ENCODE measurements at places on chromosomes 5 and 9.

DNA sequence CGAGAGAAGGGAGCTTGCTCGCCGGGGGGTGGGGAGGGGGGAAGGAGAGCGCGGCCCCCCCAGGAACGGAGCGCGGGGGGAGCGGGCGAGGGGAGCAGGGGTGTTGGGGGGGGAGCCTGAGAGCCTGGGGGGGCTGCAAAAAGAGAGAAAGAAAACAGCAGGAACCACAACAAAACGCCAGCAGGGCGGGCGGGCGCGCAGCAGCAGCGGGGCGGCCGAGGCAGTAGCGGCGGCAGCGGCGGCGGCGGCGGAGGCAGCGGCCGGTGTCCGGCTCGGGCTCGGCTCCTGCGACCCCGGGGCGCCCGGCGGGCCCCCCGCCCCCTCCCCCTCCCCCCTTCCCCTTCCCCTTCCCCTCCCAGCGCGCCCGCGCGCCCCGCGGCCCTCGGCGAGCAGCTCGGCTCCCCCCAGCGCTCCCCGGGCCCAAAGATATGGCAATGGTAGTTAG lies 1.6 kb downstream of the NR2F1 start:
- no peak for DNase-seq

DNA sequence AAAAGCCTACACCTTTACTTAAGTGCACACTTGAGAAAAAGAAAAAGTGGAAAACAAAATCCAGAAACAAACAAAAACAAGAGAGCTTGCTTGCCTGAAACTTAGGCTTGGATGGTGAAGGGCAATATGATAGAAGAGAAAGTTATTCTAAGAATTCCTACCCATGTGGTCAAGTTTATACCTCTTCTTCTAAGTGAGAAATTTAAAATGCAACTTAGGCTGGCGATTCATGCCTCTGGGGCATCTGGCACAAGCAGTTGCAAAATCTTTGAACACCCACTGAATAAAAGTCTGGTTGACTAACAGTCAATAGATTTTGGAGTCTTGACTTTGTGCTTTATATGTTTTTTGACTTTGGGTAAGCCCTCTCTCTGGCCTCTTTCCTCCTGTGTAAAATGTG lies 239.6 kb downstream of the KDM4C start:
- no peak for DNase-seq

GRCh38 chr9:16217943-16218701 lies 652.3 kb downstream of the BNC2 start:
- no peak for DNase-seq

DNA sequence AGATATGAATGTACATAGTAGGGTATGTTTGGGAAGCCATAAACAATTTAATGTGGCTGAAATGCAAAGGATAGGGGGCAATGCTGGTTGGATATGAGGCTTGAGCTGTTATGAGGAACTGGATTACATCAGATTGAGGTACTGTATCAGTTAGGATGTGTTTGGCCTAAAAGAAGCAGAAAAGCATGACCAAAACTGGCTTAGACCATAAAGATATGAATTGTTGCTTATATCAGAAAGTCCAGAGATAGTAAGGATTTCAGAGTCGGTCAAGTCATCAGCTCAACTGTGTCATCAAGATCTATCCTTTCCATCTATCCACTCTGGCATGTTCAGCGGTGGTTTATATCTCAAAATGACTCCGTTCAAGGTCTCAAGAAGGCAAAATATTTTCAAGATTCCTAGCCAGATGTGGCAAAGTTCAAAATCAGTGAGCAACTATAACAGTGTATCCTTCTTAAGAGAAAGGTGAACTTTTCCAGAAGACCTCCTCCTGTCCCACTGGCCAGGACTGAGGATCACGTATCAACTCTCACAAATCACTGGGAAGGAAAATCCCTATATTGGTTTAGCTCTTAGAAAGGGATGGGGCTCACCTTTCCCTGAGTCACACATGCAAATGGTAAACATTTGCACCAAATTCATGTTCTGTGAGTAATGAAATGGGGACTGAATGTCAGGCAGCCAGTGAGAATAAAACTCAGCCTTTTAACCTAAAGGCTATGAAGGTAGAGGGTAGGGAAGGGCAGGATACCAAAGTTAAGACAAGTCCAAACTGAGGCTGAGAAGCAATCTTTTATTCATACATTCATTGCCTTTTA lies 257.8 kb downstream of the TRIM32 start:
- DNase-seq, result no peak

DNA sequence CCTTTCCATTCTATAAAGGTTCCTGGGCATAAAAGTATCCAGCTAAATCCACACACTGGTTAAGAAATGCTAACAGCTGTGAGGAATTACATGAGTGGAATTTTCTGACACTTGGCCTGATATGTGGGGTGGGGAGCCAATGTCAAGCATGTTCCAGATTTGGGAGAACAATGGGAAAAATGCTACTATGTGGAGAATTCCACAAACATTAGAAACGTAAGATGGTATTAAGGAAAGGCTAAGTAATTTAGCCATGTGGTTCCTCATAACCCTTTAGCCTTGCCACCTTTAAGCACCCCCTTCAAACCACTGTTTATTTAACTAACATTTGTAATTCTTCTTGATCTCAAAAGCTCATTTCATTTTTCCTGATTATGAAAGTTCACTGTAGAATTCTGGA lies 149.2 kb downstream of the GNA14 start:
- DNase-seq, result no peak
